ENCODE measurements at places on chromosomes 16 and 17. TPM values are rescaled to one million over a fixed set of nuclear protein-coding genes. Genes with fewer than 3 reads are reported as not detected.
A peak's percentile ranks its signal among the peaks of the same experiment; 100 is the strongest.

DNA sequence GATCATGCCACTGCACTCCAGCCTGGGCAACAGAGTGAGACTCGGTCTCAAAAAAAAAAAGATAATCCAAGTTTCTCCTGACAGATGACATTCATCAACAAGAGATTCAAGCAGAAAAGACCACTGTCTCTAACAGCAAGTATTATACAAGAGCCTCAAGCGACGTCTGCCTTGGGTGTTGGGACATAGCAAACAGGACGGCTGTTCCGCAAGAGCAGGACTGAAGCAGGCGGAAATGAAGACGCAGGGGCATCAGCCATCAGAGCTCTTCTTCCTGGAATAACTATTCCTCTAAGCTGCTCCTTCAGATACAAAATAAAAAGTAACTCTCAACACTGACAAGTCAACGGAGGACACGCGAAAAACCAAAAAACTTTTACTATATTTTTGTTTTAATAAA is 54.0 kb downstream of the ANKRD11 start:
- DNase-seq = no peak

GRCh38 chr17:78962345-78962983 is 17.3 kb downstream of the LGALS3BP start:
- DNase-seq = no peak

GRCh38 chr17:80586846-80587228 is 42.2 kb downstream of the RPTOR start:
- no peak for DNase-seq

- no peak for DNase-seq
Observed at GRCh38 chr16:28009586-28010373, 53.7 kb downstream of the GSG1L start.

- peak; percentile 2 for DNase-seq
Observed at GRCh38 chr17:68694791-68695485, 93.8 kb upstream of the FAM20A start.

GRCh38 chr17:12814718-12815117 is 25.4 kb downstream of the ARHGAP44 start:
- DNase-seq = no peak

LHX1 gene
- not detected for total RNA-seq

CX3CL1 gene
- 3.3 TPM for total RNA-seq

- DNase-seq = no peak
Observed at GRCh38 chr16:9300252-9300651, 208.8 kb downstream of the HAPSTR1 start.

GPR142 gene
- total RNA-seq = 0.68 TPM

ABCA6 gene
- 39.6 TPM for total RNA-seq

DNA sequence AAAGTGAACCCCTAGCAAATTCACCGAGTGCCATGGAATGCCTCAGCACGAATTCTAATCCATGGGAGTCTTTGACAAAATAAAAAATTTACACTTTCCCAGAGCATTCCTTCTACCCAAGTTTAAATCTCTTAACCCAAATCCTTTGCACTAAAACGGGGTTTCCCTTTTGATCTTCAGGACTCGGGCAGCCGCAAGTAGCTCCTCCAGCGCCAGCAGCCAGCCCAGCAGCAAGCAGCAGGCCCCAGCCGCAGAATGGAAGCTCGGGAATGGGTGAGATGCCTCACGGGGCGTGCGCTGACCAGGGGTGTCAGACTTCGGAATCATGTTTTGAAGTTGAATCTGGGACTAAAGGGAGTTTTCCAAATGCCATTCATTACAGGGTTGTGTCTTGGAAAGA is 42.4 kb downstream of the RPA1 start:
- no peak for DNase-seq

- no peak for DNase-seq
Observed at GRCh38 chr16:13049688-13050087, 148.3 kb downstream of the SHISA9 start.

DNA sequence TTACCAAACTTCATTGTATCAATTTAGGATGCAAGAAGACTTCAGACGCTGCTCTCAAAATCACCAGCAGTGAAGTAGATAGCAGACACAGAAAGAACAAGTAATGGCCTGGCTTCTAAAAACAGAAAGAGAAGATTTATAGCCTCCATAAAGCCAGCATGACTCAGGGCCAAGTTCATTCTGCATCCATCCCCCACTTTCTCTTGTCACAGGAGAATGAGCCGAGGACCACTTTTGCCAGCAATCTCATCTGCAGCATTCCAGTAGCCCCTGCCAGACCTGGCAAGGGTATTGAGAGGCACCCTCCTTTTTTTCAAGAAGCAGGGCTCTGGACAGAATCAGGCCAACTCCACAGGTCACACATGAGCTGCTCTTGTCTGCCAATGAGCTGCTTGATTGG is 355.4 kb upstream of the SOX9 start:
- DNase-seq = no peak

- DNase-seq = no peak
Observed at GRCh38 chr16:3677994-3678393, 23.5 kb downstream of the DNASE1 start.

DNA sequence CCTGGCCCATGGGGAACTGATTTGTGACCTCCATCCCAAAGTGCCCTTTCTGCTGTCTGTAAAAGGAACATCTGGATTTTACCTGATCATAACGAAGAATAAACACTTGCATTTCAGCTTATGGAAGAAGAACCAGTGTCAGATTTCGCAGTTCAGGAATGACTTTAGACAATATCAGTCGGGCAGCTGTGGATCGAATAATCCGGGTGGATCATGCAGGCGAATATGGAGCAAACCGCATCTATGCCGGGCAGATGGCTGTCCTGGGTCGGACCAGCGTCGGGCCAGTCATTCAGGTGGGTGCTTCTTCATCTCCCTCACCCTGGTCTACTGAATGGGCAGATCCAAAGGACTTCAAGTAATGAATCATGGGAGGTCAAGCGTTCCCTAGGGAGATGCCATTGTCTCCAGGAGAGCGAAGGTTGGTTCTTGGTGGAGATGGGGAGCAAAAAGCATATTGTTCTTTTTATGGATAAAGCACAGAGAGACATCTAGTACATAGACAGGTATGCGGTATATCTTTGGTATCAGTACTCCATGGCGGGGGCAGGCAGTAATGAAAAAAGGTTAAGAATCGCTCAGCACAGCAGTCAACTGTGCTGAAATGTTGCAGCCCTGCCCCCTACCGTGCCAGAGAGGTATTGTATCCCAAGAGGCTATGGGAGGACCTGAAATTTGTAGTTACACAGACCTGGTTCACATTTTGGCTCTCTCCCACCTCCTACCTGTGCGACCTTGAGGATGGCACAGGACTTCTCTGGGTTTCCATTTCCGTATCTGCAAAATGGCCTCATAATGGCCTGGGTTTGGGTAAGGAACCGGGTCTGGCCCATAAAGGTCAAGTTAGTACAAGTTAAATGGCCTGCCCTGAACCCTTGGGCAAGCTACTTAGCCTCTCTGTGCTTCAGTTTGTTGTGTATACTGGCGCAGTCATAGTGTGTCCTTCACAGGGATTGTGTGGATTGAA is 4.7 kb downstream of the COQ7 start:
- peak; percentile 88 for DNase-seq

CES2 gene
- total RNA-seq = 21.2 TPM

GRCh38 chr16:26791169-26791568 is 275.6 kb upstream of the C16orf82 start:
- DNase-seq = no peak

NUDT16L1 gene
- total RNA-seq = 39.0 TPM

DNA sequence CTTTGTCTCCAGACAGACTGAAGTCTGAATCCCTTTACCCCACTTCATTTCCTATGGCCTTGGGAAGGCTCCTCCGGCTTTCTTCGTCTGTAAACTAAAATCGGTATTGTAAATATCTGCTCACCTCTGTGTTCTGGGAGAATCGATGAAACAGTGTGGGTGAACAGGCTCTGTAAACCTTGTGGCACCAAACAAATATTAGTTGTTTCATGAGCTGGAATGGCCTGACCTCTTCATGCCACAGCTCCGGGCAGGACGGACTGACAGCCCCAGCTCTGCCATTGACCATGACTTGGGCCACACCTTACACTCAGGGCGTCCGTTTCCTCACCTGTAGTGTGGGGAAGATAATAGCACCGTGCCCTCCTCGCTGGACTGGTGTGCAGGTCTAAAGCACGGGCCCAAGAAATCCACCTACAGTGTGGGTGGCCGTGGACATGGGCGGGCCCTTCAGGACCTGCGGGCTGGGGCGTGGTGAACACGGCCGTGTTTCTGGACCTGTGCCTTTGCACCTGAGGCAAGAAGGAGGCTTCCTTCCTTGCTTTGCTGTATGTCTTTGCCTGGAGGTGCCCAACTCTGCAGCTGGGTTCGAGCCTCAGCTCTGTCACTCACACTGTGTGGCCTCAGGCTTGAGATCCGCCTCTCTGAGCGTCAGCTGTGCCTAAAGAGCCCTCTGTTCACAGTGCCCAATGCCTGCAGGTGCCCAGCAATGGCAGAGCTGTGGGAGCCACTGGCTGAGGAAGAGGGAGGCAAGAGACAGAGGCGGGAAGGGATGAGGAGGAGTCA is 6.1 kb upstream of the OSGIN1 start:
- no peak for DNase-seq

- no peak for DNase-seq
Observed at GRCh38 chr16:85284141-85284817, 172.0 kb upstream of the CIBAR2 start.

DNA sequence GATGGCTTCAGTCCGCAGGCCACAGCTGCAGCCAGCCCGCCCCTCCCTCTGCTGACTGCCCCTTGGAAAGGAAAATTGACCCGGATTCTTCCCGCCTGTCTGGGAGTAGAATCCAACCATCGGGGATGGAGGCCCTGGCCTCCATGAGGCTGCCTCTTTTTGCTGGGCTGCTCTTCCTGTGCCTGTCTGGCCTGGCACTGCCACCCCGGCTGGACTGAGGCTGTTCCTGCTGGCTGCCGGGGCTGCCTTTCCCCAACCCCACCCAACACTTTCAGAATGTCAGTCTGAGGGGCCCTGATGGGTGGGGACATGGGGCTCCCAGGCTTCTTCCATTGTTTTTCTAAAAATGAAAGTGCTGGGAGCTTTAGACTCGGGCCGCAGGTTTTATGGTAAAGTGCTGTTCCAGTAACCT is 7.3 kb downstream of the BAHCC1 start:
- DNase-seq = no peak

DNA sequence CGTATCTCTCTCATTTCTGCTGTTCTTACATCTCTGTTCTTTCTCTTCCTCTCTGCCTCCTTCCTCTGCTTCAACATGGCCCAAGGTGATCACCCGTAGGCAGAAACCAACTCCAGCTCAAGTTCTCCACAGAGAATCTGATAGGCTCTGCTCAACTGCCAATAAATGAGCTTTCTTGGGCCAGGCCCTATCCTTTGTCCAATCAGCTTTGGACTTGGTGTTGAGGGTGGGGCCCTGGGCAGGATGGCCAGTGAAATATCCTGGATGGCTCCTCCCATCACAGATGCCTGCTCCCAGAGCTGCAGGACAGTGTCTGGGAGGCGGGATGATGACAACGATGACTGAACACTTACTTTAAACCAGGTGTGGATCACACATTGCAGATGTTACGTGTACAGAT is 17.4 kb upstream of the BRD7 start:
- no peak for DNase-seq

GRCh38 chr17:68455901-68456338 is 1.4 kb downstream of the WIPI1 start:
- DNase-seq = no peak

- no peak for DNase-seq
Observed at GRCh38 chr17:8861495-8862181, 5.8 kb downstream of the PIK3R6 start.

DNA sequence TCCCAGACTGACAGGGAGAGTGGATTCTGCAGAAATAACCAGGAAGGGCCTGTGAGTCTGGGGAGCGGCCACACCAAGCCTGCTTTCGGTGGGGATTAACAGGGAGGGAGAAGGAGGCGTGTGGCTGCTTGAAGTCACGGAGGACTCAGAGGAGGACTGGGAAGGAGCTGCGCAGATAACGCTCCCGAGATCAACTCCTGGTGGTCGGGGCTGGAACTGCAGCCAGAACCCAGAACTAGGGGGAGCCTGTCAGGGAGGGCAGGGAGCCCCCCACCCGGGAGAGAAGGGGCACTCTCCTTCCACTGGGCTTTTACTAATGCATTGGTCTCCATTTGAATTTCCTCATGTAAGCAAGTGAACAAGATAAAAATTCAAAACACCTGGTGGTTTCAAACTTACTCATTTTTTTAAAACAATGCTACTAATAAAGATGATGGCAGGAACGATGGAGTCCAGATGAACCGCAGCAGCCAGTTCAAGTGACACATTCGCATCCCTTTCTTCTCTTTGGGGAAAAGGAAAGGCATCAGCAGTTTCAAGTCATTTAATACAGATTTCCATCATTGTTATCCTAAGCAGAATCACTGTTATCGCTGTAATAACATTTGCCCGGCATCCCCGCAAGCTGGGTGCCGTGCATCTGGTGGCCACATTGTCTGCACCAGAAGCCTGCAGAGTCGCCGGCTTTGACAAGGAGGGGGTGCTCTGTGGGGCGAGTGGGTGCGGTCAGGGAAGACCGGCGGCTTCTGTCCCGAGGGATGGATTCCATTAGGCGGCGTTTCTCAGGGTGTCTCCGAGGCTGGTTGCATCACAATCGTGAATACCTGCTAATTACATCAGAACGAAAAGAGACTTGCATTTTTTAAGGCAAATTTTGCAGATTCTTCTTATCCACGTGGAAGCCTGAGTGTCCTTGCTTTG is 183.0 kb downstream of the FOXL1 start:
- peak; percentile 84 for DNase-seq

DNA sequence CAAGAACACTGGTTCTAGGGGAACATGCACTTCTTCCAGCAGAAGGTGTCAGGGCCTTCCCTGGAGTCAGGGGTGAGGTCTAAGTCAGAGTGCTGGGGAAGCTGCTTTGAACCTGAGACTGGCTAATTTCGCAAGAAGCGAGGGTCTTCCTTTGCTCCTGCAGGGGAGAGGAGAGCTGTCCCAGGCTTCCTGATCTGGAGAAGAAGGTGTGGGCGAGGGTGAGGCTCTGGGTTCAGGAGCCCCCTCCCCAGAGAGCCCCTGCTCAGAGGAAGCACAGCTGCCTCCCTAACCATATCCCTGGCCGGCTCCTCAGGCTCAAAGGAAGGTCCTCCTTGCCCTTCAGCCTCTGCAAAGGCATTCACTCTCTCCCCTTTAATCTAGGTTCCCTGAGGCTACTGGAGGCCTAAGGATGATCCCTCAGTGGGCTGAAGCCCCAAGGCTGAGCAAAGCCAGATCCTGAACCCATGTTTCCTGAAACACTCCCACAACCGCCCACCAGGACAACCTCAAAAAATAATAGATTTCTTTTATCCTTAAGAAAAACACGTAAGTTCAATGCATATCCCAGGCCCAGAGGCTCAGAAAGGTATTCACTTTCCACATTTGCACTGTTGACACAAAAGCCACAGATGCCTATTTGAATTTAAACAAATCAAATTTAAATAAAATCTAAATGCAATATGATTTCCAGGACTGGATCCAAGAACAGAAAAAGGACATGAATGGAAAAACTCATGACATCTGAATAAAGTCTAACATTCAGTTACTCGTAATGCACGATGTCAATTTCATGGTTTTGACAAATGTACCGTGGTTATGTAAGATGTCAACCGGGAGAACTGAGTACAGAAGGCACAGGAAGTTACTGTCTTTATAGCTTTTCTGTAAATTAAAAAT is 71.5 kb upstream of the RCVRN start:
- DNase-seq = no peak

All from dermis blood vessel endothelial cell (primary cell).